ENCODE measurements at places on chromosomes 5 and 9.

DNA sequence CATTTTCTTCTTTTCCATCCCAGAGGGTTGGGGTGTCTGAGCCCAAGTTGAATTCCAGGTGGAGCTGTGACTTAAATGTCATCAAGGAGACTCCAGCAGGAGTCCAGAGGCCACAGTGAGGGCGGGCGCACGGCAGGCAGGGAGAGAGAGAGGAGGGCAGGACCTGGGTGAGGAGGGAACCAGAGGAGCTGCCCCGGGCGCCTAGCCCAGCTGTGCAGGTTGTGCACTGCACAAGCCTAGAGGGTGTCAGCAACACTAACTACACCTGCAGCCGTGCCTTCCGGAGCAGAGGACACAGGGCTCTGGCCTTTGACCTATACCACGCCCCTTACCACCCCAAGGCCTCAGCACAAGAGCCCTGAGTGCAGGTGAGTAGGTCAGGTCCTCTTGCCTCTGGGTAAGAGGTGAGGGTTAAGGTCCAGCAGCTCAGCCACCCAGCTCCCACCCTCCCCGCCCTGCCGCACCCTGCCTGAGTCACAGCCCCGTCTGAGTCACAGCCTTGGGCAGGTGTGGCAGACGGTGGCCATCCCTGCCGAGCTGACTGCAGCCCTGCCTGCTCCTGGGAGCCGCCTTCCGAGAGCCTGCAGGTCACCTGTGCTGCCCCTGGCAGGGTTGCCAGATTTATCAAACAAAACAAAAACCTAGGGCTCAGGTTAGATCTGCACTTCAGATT is 6.4 kb upstream of the AGPAT2 start:
- no peak for DNase-seq

GRCh38 chr9:89955144-89955543 is 350.3 kb downstream of the GADD45G start:
- DNase-seq, result no peak

DNA sequence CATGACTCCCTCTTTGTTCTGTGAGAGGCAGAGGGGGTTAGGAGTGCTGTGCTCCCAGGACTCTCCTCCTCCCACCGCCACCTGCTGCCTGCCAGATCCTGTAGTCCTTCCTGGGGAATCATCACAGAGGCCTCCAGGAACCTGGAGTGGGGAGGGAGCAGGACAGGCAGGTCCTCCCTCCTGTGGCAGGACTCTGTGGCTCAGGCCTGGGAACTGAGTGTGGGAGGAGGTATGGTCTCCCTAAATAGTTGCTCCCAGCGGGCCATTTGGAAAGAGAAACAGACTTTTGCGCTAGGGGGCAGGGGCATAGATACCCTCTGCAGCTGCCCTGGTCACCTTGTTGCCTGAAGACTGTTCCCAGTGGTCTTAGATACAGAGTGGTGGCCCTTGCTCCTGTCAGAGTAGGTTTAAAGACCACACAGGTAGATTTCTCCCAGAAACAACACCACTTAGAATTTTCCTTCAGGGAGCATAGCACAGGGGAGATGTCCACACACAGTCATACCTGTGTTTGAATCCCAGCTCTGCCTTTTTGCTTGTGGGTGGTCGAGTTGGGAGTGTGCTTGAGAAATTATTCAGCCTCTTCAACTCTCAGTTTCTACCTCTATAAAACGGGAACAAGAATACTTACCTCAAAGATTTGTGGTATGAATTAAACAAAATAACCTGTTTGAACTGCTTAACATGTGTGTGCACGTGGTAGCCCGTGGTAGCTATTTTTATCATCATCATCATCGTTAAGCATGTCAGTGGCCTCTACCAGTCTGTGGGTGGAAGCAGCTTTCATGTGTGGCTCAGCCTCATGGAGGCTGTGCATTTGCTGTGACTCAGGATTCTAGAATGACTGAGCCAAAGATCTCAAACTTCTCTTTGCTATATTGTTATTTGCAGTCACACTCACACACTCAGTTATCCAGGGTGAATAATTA is 55.8 kb downstream of the SLC22A5 start:
- DNase-seq, result peak; percentile 38

DNA sequence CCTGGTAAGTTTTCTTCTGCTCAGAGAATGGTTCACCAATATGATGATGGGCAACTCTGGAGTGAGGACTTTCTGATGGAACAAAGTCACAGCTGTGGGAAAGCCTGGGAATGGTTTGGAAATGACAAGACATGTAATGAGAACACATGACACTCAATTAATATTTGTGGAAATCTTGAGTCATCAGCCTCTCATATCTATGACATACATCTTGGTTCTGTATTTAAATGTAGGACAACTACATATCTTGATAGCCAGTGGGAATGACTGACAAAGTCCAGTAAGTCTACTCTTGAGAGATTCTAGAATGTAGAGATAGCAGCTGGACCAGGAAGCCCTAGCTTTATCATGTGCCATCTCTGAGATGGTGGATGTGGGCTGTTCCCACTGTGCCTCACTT is 85.5 kb downstream of the PALM2AKAP2 start:
- DNase-seq, result no peak

GRCh38 chr9:8705861-8706260 is 906.3 kb upstream of the DMAC1 start:
- no peak for DNase-seq

DNA sequence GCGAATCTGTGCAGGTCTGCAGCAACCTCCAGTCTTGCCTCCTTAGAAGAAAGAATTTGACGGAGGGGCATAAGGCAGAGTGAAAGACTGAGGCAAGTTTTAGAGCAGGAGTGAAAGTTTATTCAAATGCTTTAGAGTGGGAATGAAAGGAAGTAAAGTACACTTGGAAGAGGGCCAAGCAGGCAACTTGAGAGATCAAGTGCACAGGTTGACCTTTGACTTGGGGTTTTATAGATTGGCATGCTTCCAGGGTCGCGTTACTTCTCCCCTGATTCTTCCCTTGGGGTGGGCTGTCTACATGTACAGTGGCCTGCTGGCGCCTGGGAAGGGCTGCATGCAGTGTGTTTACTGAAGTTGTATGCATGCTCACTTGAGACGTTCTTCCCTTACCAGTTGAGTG is 127.2 kb upstream of the FER start:
- no peak for DNase-seq

GRCh38 chr9:91681461-91682305 is 258.1 kb upstream of the NFIL3 start:
- DNase-seq, result peak; percentile 62

- no peak for DNase-seq
Measured at GRCh38 chr9:36149197-36149596, 12.7 kb downstream of the GLIPR2 start.

- DNase-seq, result no peak
Measured at GRCh38 chr5:9456435-9457042, 89.3 kb downstream of the SEMA5A start.

- DNase-seq, result no peak
Measured at GRCh38 chr5:71802673-71803072, 83.6 kb downstream of the CARTPT start.

DNA sequence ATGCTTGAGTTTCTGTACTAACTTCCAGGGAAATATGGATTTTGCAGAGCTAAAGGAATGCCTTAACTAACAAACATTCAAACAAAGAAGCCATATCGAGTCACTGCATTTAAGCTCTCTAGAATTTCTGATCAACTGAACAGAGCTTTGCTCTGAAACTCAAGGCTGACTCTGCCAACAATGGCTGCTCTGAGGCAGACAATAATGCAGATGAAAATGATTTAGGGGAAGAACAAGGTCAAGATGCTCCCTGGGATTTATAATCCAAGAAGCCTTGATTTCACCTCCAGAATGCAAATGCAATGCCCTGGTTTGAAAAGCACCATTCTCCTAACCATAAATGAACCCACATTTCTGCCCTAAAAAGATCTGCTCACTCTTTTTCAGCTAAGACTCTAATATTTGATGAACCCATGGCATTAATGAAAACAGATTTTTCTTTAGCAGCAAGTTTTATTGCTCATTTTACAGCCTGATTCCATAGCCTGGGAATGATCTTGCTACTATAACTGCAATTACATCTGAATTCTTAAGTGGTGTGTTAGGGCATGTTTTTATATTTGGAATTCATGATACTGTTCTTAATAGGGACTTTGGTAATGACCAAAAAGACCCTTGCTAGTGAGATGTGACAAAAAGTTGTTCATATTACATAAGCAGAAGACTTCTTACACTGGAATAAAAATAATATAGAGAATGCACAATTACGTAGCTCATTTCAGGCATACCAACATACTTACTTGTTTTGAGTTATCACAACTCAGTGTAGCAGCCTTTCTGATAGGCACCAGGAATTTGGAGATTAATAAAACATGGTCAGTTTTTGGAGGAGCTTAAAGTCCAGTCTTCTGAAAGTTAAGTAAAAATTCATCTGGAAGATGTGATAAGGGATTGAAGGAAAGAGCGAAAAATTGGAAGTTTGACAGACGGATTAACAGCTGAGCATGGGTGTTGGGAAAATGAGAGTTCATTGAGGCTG is 169.4 kb downstream of the TRPM3 start:
- DNase-seq, result no peak

DNA sequence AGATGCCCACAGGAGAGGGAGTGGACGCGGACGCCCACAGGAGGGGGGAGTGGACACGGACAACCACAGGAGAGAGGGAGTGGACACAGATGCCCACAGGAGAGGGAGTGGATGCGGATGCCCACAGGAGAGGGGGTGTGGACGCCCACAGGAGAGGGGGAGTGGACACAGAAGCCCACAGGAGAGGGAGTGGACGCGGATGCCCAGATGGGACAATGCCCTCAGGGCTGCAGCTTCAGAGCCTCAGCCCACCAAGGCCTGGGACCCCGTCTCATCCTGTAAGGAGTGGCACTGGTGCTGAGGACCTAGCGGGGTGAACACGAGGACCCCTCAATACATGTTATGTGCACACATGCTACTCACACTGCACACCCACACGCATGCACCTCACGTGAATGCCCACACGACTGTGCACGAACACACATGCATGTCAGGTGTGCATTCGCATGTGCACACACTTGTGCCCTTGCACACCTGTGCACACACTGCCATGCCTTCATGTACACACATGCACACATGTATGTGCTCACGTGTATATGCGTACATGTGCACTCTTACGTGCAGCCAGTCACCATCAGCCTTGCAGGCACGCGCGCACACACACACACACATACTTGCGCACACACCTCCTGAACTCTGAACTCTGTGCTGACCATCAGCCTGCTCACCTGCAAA is 34.8 kb downstream of the SLC6A18 start:
- no peak for DNase-seq

- DNase-seq, result peak; percentile 54
Measured at GRCh38 chr5:177456976-177457851, 10.6 kb downstream of the PRR7 start.

- DNase-seq, result no peak
Measured at GRCh38 chr5:37174928-37175327, 74.2 kb downstream of the CPLANE1 start.

DNA sequence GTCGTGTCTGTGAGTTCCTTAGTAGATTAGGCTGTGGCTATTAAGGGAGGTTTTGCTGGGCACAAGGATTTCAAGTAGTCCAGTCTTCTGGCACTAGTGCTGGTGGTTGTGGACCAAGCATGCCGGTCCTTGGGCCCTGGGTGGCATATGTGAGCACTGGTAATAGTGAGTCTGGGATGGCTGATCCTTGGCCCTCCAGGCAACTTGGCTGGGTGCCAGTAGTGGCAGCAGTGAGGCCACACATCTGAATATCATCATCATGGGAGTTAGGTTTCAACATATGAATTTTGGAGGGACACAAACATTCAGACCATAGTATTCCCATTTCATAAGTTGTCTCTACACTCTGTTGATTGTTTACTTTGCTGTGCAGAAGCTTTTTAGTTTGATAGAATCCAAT is 25.3 kb upstream of the APBA1 start:
- DNase-seq, result no peak

- DNase-seq, result no peak
Measured at GRCh38 chr5:95237324-95237723, 47.6 kb downstream of the MCTP1 start.

DNA sequence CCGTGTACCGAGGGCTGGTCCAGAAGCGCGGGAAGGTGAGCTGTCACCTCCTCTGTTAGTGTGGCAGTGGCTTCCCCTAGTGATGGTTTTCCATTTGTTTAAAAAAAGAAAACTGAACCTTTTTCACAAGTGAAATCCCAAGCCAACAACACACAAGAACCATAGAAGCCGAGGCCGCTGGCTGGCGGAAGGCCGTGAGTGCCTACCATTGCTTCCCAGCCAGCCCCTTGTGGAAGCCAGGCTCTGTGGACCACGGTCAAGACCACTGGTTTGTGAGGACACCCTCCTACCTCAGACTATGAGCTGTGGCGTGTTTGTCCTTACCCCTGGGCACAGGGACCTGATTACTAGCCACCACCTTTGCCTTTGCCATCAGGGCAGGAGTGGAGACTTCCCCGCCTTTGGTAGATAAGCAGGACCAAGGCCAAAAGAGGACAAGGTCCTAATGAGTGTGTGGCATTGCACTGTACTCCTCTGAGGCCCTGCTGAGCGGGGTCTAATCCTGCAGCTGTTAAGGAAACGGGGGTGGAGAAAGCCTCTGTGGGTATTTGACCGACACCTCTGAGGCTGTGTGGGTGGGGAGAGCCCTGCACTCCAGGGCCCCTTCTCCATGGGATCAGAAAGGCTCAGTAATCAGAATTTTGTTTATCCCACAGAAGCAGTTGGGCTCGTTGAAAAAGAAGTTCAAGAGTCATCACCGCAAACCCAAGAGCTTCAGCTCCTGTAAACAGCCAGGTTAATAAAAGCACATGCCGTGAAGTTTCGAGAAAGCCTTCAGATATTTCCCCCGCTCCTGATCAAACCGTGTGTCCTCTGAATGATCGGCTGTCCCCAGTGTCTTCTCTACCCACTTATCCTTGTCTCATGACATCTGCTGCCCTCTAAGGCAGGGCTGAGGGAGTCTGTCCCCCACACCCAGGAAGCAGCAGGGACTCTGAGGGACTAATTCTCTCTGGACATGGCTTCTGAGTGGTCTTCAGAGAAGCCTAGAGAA is 4.3 kb downstream of the SURF2 start:
- no peak for DNase-seq

GRCh38 chr9:20314981-20315380 is 307.3 kb downstream of the MLLT3 start:
- DNase-seq, result no peak

DNA sequence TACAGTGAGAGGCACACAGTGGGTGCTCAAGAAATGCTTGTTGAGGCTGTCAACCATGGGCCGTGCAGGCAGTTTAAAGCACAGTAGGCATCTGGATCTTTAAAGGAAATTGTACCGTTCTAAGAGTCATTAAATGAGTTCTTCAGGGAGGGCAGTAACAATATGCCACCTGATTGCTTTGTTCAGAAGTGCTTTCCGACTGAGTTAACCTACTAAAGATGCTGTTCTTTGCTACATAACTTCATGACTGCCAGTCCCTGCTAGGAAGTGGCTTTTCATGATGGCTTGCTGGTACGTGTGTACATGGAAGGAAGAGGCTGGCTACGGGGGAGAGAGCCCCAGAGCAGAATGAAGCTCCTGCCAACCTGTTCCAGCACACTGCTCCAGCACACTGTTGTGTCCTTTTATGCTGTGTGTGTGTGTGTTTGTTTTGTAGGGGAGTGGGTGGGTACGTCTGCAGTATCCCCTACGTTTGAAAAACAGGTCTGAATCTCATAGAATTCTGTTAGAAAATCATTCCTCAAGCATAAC is 41.9 kb upstream of the PPP2R2B start:
- DNase-seq, result no peak

GRCh38 chr5:34749431-34749873 is 89.5 kb upstream of the TTC23L start:
- no peak for DNase-seq
